ENCODE measurements at places on chromosomes 6 and 20.

DNA sequence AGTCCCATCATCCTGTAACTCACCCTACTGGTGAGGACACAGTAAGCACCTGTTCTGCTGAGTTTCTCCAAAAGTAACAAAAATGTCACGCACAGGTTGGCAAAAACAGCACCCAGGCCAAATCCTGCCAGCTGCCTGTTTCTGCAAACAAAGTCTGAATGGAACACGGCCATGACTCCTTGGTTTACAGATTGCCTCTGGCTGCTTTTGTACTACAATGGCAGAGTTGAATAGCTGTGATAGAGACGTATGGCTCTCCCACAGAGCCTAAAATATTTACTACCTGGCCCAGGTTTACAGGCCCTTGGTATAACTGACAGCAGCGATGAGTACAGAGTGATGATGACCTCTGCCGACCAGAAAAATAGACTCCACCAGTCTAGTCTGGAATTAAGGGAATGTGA, 52.6 kb downstream of the CNKSR3 start:
- no peak for DNase-seq

- DNase-seq, result no peak
Observed at GRCh38 chr6:108116546-108117426, 42.2 kb upstream of the OSTM1 start.

GRCh38 chr6:113853252-113853651, 3.9 kb upstream of the MARCKS start:
- DNase-seq, result no peak

GRCh38 chr6:24089736-24090135, 36.3 kb upstream of the NRSN1 start:
- peak; percentile 37 for DNase-seq

DNA sequence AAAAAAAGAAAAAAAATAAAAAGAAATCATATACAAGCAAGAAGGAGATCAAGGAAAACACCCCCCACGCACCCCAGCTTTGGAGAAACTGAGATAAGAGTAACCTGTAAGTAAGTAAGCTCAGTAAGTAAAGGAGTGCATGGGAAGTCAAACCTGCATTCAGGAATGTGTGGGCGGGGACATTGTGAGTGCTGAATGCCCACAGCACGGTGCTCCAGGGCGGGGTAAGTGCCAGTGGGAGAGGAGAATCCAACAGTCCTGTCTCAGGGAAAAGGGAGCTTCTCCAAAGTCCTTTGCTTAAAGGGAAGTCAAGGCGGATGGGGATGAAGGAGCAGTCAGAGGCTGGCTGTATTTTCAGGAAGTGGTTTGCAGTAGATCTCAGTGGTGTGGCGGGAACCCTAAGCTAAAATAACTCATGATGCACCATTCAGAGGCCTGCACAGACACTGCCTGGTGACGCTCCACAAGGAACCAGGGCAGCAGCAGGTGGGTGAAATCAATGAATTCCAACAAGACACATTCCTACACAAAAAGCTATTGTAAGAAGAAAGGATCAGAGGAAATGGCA, 368.0 kb downstream of the QKI start:
- DNase-seq, result no peak

DNA sequence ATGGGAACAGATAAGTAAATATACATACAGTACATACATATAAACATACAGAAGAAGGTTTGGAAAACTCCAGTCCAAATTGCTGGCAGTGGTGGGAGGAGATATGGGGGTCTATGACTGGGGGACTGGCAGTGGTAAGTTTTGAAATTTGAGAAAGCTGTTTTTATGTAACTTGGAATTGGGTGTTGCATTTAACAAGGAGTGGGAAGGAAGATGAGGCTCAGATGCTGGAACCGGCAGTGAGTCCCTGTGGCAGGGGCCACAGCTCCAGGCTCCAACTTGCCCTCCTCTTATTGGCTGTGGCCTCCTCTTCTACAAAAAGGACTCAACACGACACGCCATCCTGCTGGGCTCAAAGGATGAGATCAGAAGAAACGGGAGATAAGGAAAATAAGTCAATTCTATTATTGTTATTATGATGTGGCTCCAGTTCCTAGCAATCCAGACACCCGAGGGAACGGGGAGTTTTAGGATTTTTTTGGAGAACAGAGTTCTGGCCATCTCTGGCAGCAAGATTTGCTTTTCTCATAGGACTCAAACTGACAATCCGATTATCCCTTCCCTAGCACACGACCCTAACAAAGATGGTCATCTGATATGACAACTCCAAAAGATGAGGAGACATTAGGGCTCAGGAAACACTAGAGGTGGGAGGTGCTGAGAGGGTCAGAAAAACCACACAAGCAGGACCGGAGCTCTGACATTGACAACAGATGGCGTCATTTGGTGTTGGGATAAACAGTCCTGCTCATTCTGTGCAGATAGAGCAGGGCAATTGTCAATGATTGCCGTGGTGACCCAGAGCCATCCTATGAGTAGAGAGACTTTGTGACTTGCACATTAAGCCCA, 6.0 kb upstream of the TGM2 start:
- no peak for DNase-seq

- DNase-seq, result no peak
Observed at GRCh38 chr6:101203664-101204063, 189.8 kb upstream of the GRIK2 start.

- no peak for DNase-seq
Observed at GRCh38 chr6:107196152-107196551, 80.8 kb upstream of the BEND3 start.

DNA sequence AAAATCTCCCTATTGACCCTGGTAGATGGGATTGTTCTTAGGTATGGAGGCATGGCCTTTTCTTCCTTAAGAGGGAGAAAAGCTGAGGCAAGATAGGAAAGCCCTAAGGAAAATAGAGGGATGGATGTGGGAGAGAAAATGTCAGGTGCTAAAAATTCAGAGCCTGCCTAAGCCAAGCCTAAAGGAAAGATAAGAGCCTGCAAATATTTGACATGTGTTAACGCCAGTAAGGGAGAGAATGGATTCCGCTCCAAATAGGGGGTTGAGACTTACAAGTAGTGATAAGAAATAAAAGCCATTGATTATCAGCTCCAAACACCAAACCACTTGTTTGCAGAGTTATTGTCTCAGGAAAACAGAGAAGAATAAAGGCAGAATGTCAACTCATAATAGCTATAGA, 533.6 kb downstream of the PTPRT start:
- no peak for DNase-seq

Measured in NCI-H2227 treated with DMSO at 0.1 percent for 48 hours (cell line).